ENCODE measurements at places on chromosomes 2 and 18.

GRCh38 chr2:138779406-138779780 lies 797 bp downstream of the NXPH2 start:
- DNase-seq, result no peak

GRCh38 chr2:239778042-239778851 lies 246.9 kb downstream of the NDUFA10 start:
- DNase-seq, result no peak

DNA sequence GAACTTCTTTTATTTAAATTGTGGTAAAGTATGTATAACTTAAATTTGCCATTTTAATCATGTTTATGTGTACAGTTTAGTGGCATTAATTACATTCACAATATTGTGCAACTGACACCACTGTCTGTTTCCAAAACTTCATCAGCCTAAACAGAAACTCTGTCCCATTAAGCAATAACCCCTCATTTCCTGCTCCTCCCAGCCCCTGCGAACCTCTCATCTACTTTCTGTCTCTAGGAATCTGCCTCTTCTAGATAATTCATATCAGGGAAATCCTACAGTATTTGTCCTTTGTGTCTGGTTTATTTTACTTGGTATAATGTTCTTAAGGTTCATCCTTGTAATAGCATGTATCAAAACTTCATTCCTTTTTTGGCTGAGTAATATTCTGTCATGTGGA lies 75.1 kb downstream of the BOLA3 start:
- no peak for DNase-seq

GRCh38 chr2:231727621-231728020 lies 19.3 kb downstream of the PTMA start:
- no peak for DNase-seq

GRCh38 chr2:27958711-27959378 lies 68.3 kb downstream of the BABAM2 start:
- DNase-seq, result no peak

DNA sequence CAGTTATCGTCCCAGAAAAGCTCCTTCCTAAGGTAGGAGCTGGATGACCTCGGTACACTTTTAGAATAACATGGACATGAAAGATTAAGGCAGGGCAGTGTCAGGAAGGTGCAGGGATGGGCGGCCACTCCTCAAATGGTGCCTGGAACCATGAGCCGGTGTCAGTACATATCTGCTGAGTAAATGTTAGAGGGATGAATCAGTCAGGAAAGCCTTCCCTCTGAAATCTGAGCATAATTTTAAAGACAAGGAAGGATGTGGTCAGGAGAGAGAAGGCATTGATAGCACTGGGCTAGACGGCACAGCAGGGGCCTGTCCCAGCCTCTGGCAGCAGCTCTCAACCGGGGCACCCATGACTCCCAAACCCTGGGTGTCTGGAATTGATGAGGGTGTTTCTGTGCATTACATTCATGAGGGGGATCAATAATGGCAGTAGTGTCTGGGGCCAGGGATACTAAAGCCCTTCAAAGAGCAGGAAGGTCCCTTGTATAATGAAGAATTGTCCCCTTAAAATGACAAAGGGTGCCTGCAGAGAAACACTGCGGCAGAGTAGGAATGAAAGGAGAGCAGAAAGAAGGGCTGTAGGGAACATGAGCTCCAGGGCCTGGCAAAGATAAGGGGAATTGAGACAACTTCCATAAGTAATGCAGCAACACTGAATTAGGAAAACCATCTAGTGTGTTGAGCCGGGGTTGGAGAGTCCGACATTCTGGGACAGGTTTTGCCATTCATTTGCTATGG lies 162.3 kb upstream of the REV1 start:
- DNase-seq, result no peak

DNA sequence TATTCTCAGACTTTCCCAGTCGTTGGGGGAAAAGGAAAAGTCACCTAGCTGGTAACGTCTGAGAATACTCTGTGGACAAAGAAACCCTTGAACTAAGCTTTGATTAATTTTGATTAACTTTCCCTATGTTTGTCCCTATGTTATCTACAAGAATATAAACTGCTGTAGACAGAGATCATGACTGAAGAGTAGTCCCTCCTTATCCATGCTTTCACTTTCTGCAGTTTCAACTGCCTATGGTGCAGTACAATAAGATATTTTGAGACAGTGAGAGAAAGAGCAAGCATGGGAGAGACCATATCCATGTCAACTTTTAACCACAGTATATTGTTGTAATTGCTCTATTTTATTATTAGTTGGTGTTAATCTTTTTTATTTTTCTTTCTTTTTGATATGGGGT lies 31.8 kb downstream of the TXNL1 start:
- no peak for DNase-seq

GRCh38 chr2:132583666-132584360 lies 86.2 kb downstream of the LYPD1 start:
- DNase-seq, result no peak

DNA sequence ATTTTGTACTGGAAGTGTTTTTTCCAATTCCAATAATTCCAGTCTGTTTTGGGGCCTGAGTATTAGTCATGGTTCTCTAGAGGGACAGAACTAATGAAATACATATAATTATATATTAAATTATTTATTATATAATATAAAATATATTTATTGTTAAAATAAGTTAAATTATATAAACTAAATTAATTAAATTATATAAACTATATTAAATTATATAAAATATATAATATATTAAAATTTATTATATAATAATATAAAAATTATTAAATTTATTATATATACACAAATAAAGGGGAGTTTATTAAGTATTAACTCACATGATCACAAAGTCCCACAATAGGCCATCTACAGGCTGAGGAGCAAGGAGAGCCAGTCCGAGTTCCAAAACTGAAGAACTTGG lies 253.4 kb upstream of the NETO1 start:
- no peak for DNase-seq

- DNase-seq, result no peak
These were observed 149.7 kb upstream of the STON1 start for GRCh38 chr2:48380208-48380607.

- DNase-seq, result no peak
These were observed 10.6 kb downstream of the LRP2 start for GRCh38 chr2:169351725-169352124.

GRCh38 chr18:2147476-2148230 lies 423.7 kb downstream of the METTL4 start:
- no peak for DNase-seq

- no peak for DNase-seq
These were observed 143.4 kb upstream of the LYPD1 start for GRCh38 chr2:132813422-132813821.

- no peak for DNase-seq
These were observed 32.6 kb upstream of the SPAG16 start for GRCh38 chr2:213251618-213252017.

DNA sequence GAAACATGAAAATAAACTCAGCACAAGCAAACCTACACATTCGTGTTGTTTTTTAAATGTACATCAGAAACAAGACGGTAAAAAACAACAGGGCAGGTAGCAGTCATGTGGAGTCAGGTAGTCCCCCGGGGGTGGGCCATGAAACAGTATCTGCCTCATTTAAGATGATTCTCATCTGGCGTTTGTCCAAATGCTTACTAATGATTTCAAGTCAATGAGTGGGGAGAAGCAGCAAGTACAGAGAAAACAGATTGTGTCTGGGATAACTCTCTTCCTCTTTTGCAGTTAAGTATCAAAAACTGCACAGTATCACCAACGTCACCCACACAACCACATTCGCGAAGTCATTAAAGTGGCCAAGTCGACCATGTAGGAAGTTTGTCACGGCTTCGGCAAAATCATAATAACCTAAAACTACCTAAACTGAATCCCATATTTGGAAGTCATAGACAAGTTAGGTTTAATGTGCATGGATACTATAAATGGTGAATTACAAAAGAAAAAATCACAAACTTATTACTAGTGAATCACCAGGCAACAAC lies 1.3 kb downstream of the LAPTM4A start:
- DNase-seq, result no peak

- no peak for DNase-seq
These were observed 1010.0 kb upstream of the CELF4 start for GRCh38 chr18:38575648-38576047.

GRCh38 chr2:3149441-3150217 lies 228.0 kb downstream of the EIPR1 start:
- DNase-seq, result no peak

DNA sequence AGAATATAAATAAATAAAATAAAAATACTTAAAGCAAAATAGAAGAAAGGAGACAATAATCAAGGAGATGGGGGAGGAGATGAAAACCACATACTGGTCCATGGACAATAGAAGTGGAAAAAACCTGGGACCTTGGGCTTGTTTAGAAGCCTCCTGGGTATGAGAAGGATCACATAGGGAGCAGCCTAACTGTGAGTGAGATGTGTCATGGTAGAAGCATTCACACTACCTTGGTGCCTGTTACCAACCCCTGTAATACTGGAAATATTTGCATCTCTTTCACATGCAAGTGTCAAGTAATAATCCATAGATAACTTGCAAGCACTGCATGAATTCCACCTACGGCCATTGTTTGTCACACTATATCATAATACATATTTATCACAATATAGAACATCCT lies 23.2 kb upstream of the RNF103 start:
- no peak for DNase-seq

- DNase-seq, result no peak
These were observed 9.2 kb downstream of the TMEM37 start for GRCh38 chr2:119440873-119441272.

DNA sequence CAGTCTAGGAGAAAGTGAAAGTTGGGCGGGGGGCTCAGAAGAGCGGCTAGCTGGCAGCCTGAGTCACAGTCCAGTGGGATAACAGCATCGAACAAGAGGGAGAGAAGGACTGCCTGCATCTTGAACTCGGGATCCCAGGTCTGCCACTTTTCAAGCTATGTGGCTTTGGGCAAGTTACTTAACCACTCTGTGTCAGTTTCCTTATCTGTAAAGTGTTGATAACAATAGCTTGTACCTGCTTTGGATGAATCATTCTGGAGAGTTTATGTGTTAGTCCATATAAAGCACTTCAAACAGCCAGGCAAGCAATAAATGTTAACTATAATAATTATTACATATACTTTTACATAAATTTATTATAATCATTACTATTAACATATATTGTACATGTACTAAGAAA lies 4.6 kb downstream of the DYSF start:
- DNase-seq, result no peak

DNA sequence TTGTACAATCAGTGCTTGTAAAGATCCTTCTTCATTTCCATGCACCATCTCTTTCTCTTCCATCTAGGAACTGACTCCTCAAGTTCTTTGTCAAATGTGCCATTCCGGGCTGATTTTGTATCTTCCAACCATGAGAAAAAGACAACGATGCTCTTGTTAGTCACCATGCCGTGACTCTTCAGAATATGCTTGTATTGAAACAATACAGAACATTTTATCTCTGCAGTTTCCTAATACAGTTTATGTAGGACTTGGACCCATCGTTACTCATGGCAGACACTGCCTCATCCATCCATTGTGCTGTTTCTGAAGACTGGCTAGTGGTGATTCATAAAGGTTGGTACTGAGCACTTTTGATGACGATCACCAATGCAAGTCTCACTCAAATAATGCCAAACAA lies 283.2 kb downstream of the KCNS3 start:
- DNase-seq, result no peak

GRCh38 chr2:24586955-24587354 lies 95.9 kb downstream of the NCOA1 start:
- no peak for DNase-seq

- DNase-seq, result no peak
These were observed 73.0 kb downstream of the NCAPH start for GRCh38 chr2:96408616-96409015.

- DNase-seq, result no peak
These were observed 1171.3 kb downstream of the DSC3 start for GRCh38 chr18:29871246-29871645.

DNA sequence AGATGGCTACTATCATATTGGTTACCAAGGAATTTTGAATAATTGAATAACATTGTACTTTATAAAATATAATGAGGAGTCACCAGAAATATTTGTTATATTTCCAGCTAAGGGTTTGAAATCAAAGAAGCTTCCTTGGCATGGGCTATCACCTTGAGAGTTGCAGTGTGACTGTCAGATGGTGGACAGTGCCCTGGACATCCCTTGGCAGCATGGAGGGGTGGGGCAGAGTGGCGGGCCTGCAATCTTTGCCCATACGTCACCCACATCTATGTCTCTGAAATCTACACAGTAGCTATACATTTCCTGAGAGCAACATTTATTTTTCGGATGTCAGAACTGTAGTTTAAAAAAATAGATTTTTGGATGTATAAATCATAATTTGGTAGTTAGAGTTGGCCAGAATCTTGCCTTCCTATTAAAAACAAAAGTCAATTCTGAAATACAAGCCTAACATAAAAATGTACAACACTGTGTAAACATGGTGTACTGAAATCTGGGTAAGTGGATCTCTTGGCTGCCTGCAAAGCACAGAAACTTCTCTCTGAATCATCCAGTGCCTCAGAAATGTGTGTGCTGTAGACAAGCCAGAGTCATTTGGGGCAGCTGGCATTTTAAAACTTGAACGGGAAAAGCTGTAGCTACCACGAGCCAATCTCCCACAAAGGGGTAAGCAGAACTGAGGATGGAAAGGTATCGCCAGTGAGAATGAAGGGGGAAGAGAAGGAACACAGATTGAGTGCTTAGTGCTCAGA lies 124.2 kb upstream of the ARHGAP28 start:
- no peak for DNase-seq

DNA sequence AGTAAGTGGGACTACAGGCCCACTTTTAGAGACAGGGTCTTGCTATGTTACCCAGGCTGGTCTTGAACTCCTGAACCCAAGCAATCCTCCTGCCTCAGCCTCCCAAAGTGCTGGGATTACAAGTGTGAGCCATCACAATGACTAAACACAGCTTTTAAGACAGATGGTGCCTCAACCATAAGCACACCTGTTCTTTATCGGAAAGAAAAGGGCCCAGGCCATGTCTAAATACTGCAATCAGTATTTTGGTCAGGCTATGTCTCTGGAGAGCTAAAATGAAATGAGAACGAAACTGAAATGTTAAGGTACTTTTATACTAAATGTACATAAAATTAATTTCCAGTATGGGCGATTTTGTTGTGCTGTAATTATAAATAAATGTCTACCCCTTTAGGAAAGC lies 69.5 kb upstream of the SPTBN1 start:
- DNase-seq, result no peak

DNA sequence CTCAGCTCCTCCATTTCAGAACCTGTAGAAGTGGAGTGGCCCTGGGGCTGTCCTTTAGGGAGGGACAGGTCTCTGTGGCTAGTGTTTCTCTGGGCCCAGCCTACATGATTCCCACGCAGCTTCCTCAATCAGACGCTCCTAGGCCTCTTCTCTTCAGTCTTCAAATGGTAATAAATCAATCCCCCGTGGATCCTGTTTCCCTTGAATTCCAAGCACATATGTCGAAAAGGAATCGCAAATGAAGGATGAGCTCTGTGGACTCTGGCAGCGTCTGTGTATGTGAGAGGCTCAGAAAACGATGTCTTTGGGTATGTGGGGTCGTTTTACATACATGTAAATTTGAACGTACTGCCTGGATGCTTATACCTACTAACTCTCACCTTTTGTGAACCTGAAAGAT lies 98.5 kb upstream of the ST8SIA3 start:
- no peak for DNase-seq

- no peak for DNase-seq
These were observed 336.7 kb upstream of the RND3 start for GRCh38 chr2:150824118-150824517.

All from activated CD4-positive, CD25-positive, alpha-beta regulatory T cell treated with anti-CD3 and anti-CD28 coated beads, Interleukin-2, amount 50 U/mL, for 72 hours (primary cell).